AG10803 (cell line): ENCODE measurements at places on chromosomes 6 and 20.

DNA sequence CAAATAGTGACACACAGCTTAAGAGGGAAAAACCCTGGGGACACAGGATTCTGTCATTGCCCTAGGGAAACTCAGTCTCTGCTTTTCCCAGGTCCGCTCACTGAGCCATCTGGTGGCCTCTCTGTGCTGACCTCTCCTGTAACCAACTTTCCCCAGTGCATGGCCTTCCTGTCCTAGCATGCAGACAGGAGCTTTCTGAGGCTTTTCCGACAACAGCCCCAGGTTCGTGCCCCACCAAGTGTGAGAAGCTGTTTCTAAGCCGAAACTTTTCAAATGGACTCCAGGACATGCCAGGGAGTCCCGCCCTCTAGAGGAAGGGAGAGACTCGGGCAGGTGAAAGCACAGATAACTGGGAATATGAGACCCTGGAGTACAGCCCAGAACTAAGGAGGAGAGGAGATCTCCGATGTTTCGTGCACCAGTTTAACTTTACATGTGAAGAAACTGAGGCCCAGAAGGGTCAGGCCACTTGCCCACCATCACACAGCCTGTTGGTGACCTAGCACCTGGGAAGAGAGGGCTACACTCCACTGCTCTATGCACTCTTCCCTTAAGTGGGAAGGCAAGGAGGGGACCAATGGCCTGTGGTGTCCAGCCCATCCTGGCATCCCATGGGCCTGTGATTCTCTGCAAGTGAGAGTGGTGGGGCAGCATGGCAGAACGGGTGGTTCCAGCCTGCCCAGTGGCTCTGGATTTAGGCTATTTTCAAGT is 46.2 kb downstream of the RPP40 start:
- DNase-seq: no peak

- DNase-seq: peak; percentile 75
Observed at GRCh38 chr20:59583428-59584277, 20.7 kb upstream of the PHACTR3 start.

GRCh38 chr6:54002116-54002515 is 109.1 kb upstream of the MLIP start:
- peak; percentile 3 for DNase-seq

- no peak for DNase-seq
Observed at GRCh38 chr20:18613553-18613952, 25.7 kb downstream of the DTD1 start.

DNA sequence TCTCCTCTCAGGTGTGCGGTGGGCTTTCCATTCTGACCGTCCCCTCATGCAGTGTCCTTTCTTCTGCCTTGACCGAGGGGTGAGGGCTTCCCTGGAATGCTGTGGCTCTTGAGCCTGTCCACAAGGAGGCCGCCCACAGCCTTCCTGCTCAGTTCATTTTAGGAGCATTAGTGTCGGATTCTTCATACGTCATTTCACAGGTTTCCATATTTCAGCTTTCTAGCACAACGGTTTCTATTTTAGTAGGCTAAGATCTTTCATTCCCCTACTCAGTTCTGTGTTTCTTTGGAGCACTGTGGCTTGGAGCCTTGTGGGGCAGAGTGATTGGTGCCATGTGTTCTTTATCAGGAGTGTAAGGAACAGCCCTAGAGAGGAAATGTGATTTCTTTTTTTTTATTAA is 5.5 kb downstream of the PPP1R3G start:
- DNase-seq: no peak

- DNase-seq: no peak
Observed at GRCh38 chr20:12906361-12906760, 102.4 kb upstream of the SPTLC3 start.

GRCh38 chr6:12112540-12113189 is 100.6 kb downstream of the HIVEP1 start:
- no peak for DNase-seq

- no peak for DNase-seq
Observed at GRCh38 chr6:64290867-64291266, 655.3 kb downstream of the PHF3 start.

- DNase-seq: no peak
Observed at GRCh38 chr20:53782612-53783246, 189.1 kb upstream of the ZNF217 start.

DNA sequence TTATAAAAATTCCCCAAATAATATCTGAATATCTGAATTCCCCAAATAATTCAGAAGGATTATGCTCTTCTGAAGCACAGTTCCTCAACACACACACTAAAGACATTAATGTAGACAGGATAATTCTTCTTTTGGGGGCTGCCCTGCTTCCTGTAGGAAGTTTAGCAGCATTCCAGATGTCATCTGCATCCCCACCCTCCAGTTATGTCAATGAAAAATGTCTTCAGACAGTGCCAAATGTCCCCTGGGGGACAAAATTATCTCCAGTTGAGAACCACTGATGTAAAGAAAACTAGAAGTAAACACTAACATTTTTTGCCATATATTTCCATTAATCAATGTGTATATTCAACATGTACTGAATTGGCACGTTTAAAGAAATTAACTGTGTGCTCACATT is 25.9 kb upstream of the NAA20 start:
- DNase-seq: no peak

GRCh38 chr6:130473886-130474285 is 108.1 kb downstream of the TMEM200A start:
- DNase-seq: peak; percentile 60

- no peak for DNase-seq
Observed at GRCh38 chr6:125528621-125529041, 220.8 kb upstream of the HEY2 start.
